ENCODE measurements at places on chromosomes 16 and 17.

- no peak for DNase-seq
Observed at GRCh38 chr16:16139806-16140205, 83.5 kb downstream of the ABCC6 start.

- no peak for DNase-seq
Observed at GRCh38 chr17:37276475-37276874, 99.3 kb upstream of the C17orf78 start.

- DNase-seq = no peak
Observed at GRCh38 chr17:81867170-81867990, 3.8 kb downstream of the ARHGDIA start.

DNA sequence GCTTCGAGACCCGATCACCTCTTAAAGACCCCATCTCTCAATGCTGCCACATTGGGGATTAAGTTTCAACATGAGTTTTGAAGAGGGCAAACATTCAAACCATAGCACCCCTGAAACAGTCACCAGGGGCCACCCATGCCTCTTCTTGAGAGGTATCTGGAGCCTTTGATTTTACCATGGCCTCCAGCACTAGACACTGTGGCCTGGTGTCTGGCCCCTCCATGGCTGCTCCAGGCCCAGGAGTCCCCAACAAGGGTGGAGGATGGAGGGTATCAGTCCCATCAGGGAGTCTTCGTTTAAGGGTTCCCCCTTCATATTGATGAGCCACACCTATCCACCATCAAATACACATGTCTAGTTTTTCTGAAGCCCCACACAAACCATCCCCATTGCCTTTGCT lies 66.5 kb upstream of the CDH5 start:
- no peak for DNase-seq

DNA sequence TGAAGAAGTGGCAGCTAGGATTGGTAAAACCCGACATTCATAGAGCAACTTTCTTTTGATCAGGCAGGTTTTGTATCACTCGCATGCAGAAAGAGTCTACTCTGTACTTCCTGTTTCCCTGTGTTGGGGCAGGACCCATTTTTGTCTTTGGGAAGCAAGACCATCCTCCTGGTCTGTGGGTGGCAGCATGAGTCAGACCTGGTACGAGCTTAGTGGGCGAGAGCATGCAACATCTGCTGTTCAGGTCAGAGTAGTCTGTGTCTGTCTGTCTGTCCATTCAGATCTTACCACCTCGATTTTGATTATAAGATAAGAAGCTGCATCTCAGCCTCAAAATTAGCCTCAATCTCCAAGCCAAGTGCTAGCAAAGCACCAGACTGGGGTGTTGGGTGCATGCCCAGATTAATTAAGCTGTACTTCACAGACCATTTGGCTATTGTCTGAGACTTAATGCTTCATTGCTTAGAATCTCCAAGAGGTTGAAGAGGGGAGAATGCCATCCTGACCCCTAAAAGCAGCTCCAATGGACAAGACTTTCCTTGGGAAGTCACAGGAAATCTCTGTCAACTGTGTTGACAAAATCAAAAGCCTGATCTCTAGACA lies 110.9 kb downstream of the XYLT1 start:
- no peak for DNase-seq

GRCh38 chr17:70892527-70892926 lies 723.2 kb downstream of the KCNJ2 start:
- DNase-seq = no peak

DNA sequence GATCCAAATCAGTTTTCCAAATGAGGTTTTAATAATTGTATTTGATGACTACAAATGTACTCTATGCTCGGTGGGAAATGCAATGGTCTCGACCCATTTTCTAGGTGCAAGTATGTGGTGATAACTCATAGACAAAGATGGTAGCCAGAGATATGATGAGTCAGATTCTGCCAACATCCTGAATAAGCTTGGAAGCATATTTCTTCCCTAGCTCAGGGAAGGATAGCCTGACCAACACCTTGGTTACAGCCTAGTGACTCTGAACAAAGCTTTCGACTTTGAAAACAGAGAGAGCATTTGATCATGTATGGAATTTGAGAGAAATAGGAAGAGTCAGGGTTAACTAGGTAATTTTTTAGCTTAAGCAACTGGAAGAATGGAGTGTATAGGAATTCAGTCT lies 128.3 kb upstream of the MYOCD start:
- no peak for DNase-seq

DNA sequence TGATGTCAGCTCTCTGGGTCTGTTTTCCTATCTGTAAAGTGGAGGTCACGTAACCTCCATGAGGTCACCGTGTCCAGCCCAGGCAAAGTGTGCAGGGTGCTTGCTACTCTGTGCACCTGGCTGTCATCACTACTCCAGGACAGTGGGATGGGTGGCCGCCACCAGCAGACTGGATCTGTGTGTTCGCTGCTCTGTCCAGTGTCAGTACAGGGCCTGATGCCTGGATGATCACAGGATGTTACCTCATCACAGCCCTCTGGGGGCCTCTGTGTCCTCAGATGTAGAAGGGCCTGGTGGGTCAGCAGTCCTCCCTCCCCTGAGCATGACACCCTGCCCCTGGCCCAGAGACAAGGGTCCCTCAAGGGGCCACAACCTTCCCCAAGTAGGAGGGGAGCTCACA lies 80.0 kb downstream of the KCNJ18 start:
- no peak for DNase-seq

DNA sequence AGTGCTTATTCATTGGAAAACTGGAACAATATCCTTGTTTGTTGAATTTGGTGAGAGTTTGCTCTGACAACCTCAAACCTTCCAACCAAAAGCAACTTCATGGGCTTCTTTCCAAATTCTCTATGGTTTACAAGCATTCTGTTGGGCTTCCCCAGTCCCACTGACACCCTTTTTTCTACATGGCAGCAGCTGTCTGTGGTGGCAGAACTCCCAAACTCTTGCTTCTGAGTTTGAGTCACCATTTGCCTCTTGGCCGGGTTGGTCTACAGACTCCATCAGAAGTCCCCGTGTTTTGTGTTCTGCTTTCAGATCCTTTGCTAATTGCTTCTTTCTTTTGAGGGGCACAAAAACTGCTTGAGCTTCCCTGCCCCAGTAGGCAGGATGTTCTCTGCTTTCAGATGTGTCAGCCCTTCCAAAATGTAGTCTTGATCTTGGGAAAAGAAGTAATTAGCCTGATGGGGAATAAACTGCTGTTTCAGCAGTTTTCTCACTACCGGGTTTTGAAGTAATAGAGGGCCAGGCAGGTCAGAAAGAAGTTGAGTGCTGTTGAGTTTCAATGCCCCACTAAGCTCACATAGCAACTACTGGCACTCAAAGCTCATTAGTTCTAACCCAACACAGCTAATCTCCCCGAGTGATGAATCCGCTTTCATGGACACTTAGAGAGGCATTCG lies 80.7 kb downstream of the HS3ST3A1 start:
- no peak for DNase-seq

DNA sequence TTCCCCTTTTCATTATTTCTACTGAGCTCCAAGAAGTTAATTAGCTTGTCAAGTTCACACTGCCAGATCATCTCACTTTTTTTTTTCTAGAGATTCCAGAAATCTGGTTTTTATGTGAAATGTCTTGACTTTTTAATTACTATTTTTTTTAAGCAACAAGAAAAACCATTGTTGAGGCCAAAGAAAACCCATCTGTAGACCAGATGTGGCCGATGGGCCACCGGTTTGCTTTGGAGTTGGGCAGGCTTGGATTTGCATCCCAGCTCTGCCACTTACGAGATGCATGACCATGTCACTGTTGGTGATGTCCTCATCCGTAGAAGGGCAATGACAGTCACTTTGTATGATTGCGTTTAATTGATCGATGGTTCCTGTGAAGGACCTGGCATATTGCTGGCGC lies 34.2 kb upstream of the MRTFB start:
- no peak for DNase-seq

DNA sequence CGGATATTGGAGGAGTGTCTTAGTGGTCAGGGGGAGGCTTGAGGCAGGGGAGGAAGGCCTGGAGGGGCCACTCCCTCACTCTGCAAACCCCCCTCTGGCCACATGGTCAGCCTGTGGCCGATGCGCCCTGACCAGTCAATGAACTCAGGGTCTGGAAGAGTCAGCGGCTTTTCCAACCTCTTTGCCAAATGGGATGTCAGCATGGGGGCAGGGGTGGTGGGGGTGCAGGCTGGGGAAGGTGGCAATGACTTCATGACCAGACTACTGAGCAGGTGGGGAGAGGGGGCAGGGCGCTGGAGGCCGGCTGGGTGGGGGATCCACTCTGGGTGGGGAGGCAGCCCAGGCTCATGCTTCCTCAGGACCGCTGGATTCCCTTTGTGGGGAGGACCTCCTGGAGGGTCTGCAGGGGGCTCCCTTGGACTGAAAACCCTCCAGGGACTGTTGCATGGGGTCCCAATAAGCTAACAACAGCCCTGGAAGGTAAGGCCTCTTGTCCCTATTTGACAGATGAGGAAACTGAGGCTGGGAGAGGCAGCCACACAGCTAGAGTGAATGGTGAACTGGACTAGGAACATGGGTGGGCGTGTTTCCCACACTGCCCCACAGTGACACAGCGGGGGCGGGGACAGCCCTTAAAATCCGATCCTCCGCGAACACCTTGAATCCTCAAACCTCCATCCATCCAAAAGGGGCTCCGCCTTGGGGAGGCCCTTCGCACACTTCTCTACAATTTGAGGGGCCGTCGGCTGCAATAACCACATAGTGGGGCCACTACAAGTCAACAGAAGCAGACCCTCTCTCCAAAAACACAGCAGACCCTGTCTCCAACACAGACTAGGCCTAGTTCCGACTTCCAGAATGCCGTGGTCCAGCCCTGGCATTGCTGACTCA lies 81.0 kb upstream of the TOB1 start:
- DNase-seq = no peak

DNA sequence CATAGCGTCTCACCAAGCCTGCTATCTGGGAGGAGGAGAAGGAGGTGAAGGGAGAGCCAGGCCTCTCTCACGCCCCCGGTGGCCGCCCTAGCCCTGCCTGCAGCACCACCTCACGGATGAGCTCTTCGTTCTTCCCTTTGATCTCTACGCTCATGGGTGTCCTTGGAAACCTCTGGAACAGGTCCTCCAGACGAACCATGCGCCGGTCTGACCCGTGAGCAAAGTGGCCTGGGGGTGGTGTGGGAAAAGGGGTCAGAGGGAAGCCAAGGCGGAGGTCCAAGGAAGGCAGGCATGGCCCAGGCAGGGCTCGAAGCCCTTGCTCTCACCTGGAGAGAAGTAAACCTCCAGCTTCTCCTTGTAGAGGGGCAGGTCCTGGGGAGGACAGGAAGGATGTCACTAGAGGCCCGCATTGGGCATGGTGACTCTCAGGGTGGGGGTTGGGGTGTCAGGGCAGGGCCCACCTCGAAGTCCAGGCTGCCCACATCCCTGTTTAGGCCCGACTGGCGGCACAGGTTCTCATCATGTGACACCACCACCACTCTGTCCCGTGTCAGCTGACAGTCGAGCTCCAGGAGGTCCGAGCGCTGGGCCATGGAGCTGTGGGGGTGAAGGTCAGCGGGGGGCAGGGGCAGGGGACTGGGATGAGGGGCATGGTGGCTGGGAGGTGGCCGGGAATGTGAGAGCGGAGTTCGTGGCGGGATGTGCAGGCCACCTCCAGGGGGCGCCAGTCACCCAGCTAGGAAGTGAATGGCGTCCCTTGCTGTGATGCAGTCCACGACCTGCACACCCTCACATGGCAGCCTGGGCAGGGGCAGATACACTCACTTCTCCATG lies 923 bp downstream of the GDPD3 start:
- no peak for DNase-seq

- DNase-seq = no peak
Observed at GRCh38 chr17:58362368-58363014, 10.5 kb upstream of the SUPT4H1 start.

GRCh38 chr16:19883296-19883965 lies 1.2 kb downstream of the GPRC5B start:
- DNase-seq = no peak

GRCh38 chr16:67147437-67148140 lies 3.2 kb downstream of the B3GNT9 start:
- no peak for DNase-seq

DNA sequence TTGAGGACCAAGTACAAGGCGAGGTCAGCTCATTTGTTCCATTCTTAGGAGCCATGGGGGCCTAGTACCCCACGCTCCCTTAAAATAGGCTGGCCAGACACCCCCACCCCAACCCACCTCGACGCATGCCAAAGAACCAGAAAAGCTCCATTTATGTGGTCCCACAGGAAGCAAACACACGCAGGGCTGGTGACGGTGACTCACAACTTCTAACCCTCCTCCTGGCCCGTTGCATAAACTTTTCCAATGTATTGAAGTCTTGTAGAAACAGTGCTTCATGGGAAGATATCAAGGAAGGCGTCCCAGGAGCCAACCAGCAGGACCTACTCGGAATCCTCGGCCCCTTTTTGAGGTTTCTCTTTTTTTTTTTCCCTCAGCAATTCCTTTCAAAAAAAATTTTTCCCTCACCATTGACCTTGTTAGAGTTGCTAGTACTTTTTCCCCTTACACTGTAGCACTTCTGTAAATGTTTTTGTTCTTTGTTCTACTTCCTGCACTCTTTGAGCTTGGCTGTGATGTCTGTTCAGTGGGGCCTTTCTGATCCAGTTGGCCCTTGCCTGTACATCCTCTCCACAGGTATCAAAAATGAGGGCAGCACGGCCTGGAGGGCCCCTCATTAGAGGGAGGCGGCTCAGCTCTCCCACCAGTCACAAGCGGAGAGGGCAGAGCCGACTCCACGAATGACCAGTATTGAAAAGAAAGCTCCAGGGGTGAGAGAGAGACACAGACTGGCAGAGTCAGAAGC lies 208.3 kb downstream of the RGS9 start:
- DNase-seq = no peak

- DNase-seq = no peak
Observed at GRCh38 chr16:17229766-17230165, 241.0 kb downstream of the XYLT1 start.

DNA sequence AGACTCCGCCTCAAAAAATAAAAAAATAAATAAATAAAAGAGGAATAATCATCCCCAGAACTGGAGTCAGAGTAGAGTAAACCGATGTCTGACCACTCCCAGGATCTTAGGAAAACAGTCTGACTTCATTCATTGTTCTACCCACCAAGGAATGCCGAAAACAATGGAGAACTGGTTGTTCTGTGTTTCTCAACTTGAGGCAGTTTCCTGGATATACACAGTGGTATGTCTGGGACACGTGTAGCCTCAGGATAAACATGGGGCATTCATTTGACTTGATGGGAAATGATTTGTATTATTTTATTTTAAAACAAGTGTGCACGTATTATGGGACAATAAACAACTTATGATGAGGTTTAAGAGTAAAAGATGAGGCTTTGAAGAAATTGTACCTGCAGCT lies 32.8 kb upstream of the PAFAH1B1 start:
- DNase-seq = no peak

DNA sequence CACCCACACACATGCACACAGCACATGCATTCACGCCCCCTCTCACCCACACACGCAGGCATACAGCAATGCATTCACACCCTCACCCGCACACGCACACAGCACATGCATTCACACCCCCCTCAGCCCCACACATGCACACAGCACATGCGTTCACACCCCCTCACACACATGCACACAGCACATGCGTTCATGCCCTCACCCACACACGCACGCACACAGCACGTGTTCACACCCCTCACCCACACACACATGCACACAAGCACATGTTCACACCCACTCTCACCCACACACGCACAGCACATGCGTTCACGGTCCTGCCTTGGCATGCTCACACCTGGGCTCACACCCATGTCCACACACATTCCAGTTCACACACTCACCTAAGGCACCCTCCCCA lies 64.2 kb downstream of the ENGASE start:
- no peak for DNase-seq
